ENCODE measurements at places on chromosomes 2 and 18. TPM values are rescaled to one million over a fixed set of nuclear protein-coding genes. Genes with fewer than 3 reads are reported as not detected.

SLC19A3 gene
- 0.51 TPM for total RNA-seq

GRCh38 chr2:64493788-64494187, 30.3 kb upstream of the AFTPH start:
- no peak for DNase-seq

CYP26B1 gene
- not detected for total RNA-seq

FBLN7 gene
- total RNA-seq, result 4.4 TPM

DNA sequence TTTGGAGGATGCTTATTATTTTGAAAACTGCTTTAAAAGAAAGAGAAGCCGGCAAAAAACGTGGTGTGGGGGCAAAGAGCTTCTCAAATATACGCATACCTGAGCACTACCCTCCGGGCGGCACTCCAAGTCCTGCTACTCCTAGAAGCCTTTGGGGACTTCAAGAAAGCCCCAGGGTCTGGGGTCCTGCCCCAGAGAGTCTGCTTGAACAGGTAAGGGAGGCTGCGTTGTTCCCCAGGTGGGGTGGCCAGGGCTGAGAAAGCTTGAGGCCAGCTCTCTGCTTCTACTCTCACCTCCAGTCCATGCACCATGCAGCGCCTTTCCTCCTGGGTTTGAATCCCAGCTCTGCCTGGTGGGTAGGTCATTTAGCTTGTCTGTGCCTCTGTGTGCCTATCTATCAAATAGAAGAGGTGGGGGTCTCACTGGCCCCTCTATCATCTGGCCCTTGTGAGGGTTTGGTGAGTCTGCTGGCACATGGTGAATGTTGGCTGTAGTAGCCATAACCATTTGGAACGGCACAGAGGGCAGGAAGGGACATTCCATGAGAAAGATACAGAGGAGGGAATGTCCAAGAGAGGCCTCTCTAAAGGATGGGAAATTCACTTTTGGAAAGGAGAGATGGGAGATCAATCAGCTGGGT, 19.5 kb downstream of the MALL start:
- DNase-seq, result no peak

DNA sequence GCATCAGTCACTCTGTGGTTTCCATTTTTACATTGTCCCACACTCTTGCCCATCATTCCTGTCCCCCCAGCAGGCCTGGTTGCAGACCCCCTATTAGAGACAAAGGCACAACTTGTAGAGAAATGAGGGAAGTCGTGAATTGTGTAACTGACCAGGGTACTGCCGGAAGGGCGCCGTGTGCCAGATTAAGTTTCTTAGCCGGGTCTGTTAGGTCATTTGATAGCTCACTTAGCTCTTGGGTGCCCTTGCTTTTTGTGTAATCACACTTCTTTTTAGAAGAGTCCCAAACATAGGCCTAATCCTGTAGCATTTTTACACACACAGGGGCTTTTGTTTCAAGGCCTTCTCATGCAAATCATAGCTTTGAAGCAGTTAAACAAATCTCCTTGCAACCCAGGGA, 87.2 kb downstream of the CTAGE1 start:
- no peak for DNase-seq

Data from uterus (tissue), 4 donors.